ENCODE measurements at places on chromosomes 5 and 9.

- no peak for DNase-seq
Observed at GRCh38 chr5:15575666-15576065, 75.7 kb downstream of the FBXL7 start.

DNA sequence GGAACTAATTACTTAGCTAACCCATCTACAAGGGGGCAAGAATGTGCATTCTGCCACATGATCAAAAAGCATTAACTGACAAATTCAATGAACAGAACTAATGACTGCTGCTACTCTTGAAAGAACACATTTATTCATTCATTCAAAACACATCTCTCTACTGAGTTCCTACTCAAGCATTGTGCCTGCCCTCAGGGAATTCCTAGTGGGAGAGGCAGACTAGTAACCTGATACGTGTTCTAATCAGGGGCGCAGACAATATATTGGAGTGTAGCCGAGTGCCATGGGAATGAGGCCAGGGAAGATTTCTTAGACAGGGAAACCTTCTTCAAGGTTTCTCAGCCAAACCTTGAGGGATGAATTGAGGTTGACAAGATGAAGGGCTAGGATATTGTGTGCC lies 56.7 kb upstream of the PAPPA start:
- DNase-seq = no peak

DNA sequence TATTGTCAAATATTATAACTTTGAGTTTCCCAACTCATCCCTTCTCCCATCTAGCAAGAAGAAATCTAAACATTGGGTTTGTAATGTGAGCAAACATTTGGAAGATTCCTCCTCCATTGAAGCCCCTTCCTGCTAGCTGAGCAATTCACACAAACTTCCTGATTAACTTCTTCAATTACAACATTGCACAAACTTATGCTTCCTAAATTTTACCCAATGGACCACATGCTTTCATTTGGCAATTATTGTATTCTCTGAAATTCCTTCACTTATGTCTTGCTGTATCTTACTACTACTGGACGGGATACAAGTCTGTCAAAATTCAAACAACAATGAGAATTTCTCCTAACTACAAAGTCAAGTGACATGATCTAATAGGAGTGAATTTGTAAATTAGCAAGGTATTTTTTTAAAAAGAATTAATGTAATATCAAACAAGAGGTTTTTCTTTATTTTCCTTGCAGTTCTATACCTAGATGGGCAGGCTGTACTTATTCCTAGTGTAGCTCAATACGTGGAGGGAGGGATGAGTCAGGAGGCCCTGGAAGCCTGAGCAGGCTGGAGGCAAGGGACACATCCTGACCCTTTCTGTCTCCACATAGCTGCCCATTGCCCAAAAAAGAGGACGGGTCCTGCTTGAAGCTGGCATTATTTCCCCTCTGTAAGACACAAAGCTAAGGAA lies 11.8 kb upstream of the IFNW1 start:
- no peak for DNase-seq

DNA sequence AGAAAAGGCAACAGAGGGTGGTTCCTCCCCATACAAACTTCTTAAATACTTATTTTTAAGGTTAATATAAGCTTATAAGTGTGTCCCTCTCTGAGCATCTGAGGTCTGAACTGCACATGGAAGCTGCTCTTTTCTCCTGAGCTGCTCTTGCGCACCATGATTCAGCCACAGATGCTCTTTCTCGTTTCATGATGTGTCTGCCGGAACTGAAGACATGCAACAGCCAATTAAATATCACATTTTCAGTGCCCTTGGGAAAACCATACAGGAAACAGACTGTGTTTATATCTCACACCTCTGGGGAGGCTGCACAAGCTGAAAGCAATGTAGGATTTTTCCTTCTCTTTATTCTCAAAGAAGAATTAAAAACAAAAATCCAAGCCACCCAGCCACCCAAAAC lies 96.8 kb upstream of the NREP start:
- no peak for DNase-seq

GRCh38 chr9:137465720-137466388 lies 6.7 kb upstream of the NSMF start:
- no peak for DNase-seq

DNA sequence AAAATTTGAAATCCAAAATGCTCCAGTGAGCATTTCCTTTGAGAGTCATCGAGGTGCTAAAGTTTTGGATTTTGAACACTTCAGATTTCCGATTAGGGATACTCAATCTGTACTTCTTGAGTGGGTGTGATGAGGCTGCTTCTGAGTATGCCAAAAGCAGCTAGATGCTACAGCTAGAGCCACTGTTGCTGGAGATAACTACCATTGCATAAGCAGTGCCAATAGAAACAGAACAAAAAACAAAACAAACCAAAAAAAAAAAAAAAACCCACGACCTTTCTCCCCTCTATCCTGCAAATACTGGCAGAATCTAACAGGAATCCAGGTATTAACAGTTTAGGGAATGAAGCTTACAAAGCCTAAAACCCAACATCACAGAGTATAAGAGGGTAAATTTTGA lies 43.5 kb downstream of the PKD2L2 start:
- DNase-seq = no peak

- DNase-seq = no peak
Observed at GRCh38 chr9:131273146-131273855, 3.0 kb downstream of the FAM78A start.

- DNase-seq = no peak
Observed at GRCh38 chr5:175035882-175036533, 311.6 kb downstream of the MSX2 start.

GRCh38 chr5:39775086-39775796 lies 350.5 kb upstream of the DAB2 start:
- DNase-seq = no peak

- DNase-seq = no peak
Observed at GRCh38 chr5:110104726-110105669, 415.3 kb downstream of the MAN2A1 start.

DNA sequence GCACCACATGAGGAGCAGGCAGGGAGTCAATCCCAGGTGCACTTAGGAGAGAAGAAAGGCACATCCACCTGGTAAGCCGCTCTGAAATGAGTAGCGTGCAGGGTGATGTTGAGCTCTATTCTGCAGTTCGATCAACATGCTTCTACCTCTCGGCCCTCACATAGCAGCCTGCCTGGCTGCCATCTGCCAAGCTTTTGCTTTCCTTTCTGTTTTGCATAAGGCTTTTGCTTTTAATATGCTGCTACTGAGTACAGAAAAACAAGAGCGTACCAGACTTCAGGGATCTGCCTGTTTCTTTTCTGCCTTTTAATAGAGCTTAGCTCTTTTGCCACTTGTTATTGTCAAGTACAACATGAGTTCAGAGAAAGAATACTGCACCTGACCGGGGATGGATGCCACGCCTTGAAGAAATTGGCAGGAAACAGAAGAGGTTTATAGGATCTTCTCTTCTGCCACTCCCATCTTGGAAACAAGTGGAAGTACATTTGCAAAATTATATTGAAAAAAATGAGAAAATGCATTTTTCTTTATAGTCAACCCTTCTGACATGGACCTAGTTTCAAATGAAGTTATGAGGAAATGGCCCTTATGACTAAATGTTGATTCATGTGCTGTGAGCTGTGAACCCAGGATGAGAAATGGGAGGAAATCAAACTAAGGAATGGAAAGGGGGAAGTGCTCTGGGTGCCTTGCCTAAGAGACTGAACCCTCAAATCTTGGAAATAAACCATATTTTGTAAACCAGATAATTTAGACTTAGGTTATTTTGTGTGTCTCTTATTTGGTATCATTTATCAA lies 4.0 kb upstream of the FCHO2 start:
- DNase-seq = no peak

- DNase-seq = no peak
Observed at GRCh38 chr5:77957931-77958521, 181.9 kb upstream of the TBCA start.
